A172 (cell line): ENCODE measurements at places on chromosomes 5 and 9. TPM values are rescaled to one million over a fixed set of nuclear protein-coding genes. Genes with fewer than 3 reads are reported as not detected.

The OSMR gene
- 27.9 and 34.8 TPM in 2 replicates for total RNA-seq

The PCDHB13 gene
- total RNA-seq, result 1.1 TPM in 2 replicates

The PJA2 gene
- total RNA-seq, result 53.9 and 55.2 TPM in 2 replicates

The MCTP1 gene
- 14.2 and 15.7 TPM in 2 replicates for total RNA-seq

The AFF4 gene
- total RNA-seq, result 40.1 and 48.0 TPM in 2 replicates

GRCh38 chr5:122076669-122077365, 1.2 kb downstream of the LOX start:
- DNase-seq, result peak; percentile 82

GRCh38 chr5:172565931-172566665, 75.0 kb upstream of the NEURL1B start:
- no peak for DNase-seq

DNA sequence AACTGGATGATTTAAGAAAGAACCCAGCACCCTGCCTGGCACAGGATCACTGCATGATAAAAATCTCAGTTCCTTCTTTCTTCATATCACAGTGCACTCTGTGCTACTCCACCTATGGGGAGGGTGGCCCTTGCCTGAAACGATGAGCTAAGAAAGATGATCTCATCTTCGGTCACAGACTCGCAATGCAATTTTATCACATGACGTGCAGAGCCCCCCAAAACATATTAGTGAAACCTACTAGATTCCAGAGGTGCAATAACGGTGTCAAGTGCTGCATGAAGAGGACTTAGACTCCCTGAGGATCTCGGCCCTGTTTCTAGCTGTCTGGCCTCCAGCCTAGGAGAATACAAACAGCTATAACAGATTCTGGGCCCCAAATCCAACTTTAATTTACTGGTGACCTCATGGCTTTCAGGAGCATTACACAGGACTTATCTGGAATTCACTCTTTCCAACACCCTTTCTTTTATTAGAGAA, 104.0 kb downstream of the EBF1 start:
- peak; percentile 31 for DNase-seq

GRCh38 chr9:135074354-135075233, 12.9 kb upstream of the OLFM1 start:
- DNase-seq, result no peak

DNA sequence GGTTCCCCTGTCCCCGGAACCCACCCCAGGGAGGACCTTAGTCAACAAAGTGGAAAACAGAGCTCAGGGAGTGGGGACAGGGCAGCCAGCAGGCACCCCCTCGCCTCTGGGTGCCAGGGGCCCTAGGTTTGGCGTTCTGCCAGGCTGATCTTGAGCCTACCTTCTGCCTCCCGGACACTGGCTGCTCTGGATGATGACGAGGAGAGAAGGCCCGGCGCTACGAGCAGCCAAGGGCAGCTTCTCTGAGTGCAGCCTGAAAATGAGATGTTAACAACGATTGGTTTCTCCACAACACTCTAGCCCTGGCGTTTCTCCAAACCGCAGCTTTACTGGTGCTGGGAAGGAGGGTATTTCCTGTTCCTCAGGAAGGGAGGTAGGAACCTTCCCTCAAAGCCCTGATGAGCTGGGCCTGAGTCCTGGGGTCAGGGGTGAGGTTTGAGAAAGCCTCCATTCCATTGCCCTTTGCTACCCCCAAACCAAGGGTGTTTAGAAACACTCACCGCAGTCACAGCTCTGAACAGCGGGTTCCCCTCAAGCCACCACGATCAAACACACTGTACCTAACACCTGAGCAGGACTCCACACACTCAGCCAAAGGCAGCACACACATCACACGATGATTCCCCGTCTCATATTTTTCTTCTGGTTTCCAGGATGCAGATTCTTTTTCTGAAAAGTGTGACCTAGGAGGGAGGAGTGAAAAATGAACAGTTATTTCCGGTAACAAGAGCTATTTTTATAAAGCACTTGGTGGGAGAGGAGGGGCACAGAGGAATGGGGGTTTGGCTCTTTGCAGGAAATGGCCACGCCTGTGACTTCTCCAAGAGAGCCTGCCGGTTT, at the start of gene STING1:
TSS of gene STING1 (minus strand) at position 709 of the 840 bp plus-strand sequence. CDS start 1,054 bp downstream, outside the sequence.
- peak; percentile 99 for DNase-seq

DNA sequence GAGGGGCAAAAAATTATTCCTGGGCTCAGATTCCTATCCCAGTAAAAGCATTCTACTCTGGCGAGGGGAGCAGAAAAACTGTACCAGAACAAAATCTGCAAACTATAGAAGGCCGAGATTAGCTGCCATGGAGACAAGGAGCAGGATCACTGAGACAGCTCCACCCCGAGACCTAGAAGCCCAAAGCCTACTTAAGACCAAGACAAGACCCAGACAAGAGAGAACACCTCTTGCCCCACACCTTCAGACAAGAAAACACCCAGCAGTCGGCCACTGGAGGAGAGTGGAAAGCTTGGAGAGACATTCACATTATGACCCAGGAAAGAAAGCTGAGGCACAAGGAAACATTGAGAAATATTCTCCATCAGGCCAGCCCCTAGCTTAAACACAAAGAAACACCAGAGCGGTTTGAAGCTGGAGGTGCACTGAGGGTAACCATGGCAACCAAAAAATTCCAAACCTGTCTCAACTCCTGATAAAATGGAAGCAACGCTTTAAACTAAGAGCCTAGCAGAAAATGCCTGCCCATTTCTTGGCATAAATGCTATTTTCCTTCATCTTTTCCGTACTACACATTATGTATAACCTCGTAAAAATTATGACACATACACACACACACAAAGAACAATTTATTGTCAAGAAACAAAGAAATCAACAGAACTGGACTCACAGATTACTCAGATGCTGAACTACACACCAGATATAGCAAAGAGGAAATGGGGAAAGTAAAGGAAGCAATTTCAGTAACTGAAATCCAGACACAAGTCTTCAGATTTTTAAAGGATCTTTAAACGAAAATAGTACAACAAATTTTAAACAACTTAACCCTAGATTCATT, 53.8 kb upstream of the FTMT start:
- DNase-seq, result peak; percentile 25

GRCh38 chr5:74598731-74599130, 41.8 kb downstream of the ENC1 start:
- no peak for DNase-seq

DNA sequence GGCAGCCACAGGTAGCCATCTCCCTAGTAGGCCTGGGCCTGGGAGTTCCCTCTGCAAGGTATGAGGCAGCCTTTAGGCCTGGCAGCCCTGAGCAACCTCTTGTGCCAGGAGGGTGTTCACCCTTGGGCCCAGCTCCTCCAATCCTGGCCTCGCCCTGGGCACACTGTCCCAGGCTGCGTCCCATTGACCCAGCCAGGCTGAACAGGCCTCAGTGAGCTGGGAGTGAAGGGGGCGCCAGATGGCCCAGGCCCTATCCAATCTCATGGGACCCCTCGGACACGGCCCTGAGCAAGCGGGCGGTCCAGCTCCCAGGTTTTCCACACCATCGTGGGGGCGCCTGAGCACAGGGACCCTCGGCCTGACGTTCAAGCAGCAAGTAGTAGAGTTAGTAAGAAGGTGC, 14.5 kb downstream of the SH3GLB2 start:
- DNase-seq, result no peak

DNA sequence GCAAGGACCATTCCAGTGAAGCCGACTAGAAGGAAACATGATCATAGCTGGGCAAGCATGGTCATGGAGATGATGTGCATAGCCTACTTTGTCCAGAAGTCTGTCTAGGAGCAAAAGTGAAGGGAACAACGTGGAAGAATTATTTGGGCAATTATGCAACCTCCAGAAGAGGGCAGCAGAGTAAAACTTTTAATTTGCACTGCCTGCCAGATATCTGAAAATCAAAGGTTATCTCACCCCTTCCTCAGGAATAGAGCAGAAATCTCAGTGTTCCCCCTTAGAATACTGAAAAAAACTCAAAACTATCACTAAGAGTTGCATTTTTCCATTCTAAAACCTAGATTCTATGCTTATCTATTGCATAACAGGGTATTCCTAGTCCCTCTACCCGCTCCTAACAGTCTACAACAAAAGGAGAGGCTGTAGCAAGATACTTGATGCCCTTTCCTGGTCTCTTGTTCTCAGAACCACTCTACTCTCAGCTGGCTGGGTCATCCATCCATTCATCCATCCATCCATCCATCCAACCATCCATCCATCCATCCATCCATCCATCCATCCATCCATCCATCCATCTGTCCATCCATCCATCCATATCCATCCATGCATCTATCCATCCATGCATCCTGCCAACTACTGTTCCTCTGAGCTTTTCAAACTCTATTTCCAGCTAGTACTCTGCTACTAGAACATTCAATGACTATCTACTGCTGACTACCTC, 8.4 kb upstream of the SETD9 start:
- peak; percentile 55 for DNase-seq

- no peak for DNase-seq
Measured at GRCh38 chr9:38224941-38225340, 155.9 kb upstream of the SHB start.

DNA sequence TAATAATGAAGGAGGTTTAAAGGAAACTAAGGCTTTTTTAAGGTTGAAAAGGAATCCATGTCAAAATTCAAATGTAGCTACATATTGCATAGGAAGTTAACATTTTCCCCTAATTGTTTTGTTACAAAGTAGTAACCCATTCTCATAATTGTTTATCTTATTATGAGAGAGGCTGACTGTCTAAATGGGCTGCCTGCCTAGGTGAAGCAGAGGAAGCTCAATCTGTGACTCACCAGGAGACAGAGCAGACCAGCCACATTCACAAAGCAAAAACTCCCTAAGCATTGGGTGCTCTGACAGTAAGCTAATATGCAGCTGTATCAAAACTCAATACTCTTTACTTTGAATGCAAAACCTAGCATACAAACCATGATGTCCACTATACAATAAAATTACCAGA, 208.5 kb downstream of the ROR2 start:
- peak; percentile 75 for DNase-seq

DNA sequence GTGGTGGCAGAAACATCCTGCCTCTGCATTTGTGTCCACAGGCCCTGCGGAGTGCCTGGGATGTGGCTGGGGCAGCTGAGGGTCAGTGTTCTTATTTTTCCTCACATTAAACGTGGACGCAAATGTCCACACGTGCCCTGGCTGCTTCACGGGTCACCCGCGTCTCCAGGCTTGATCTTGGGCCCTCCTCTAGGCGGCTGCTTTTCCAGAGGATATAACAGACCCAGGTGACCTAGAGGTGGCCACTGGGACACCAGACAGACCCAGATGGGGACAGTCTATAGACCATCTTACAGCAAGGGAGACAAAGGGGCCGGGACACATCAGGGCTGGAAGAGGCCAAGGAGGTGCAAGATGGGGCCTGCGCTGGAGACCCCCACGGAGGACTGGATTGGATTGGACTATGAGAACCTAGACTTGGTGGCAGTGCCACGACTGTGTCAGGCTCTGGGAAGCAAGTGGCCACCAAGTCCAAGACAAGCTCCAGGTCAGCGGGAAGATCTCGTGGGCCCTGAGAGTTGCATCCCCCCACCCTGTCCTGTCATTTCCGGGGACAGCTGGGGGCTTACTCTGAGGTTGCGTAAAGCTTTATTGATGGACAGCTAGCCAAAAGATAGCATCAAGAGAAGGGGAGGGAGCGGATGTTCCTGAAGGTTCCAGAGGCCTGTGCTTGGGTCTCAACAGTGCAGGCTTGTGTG, 6.9 kb downstream of the WNK2 start:
- DNase-seq, result no peak

- DNase-seq, result no peak
Measured at GRCh38 chr9:123168586-123168985, 99.8 kb downstream of the STRBP start.

DNA sequence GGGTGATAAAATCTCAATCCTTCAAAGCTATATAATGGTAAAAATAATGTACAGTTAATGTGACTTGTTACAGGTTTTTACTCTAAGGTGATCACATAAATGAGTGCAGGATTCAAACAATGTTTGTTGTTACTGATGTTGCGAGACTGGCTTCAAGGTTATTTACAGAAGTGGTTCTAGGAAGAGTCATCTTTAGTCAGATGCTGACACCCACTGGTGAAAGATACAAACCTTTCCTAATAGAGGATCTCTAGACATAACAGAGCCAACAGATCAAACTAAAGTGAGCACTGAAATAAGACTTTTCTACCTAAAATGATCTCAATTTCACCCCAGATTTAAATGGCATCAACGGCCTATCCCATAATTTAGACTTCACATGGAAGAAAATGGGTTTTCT, 20.2 kb downstream of the ARSB start:
- peak; percentile 67 for DNase-seq

GRCh38 chr9:128078504-128079434, 10.7 kb downstream of the SLC25A25 start:
- peak; percentile 93 for DNase-seq

GRCh38 chr5:15748266-15748665, 248.3 kb downstream of the FBXL7 start:
- DNase-seq, result no peak

GRCh38 chr5:120375248-120375647, 88.9 kb upstream of the PRR16 start:
- no peak for DNase-seq

GRCh38 chr9:100352201-100352726, 478 bp downstream of the TEX10 start:
- DNase-seq, result peak; percentile 15

GRCh38 chr9:32180597-32180996, 203.8 kb upstream of the ACO1 start:
- DNase-seq, result no peak
